T1000 (cell line): ENCODE measurements at places on chromosomes 2 and 18.

- no peak for DNase-seq
Measured at GRCh38 chr2:71361631-71362030, 30.0 kb downstream of the ZNF638 start.

DNA sequence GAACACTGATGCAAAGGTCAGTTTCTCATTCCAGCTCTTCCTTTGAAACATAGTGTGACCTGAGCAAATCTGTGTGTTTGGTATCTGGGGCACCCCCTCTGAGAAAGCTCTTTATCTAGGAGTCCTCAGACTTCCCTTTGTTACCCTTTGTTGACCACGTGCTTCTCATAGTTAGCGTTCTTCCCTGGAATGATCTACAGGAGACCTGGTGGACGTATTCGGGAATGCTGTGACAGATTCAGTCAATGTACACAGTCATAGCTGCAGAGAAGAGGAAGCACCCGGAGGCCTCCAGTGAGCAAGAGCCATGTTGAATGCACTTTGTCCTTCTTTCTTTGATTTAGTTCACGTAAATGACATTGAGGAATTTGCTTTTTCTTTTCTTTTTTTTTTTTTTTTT lies 10.7 kb upstream of the CHMP1B start:
- DNase-seq = no peak

DNA sequence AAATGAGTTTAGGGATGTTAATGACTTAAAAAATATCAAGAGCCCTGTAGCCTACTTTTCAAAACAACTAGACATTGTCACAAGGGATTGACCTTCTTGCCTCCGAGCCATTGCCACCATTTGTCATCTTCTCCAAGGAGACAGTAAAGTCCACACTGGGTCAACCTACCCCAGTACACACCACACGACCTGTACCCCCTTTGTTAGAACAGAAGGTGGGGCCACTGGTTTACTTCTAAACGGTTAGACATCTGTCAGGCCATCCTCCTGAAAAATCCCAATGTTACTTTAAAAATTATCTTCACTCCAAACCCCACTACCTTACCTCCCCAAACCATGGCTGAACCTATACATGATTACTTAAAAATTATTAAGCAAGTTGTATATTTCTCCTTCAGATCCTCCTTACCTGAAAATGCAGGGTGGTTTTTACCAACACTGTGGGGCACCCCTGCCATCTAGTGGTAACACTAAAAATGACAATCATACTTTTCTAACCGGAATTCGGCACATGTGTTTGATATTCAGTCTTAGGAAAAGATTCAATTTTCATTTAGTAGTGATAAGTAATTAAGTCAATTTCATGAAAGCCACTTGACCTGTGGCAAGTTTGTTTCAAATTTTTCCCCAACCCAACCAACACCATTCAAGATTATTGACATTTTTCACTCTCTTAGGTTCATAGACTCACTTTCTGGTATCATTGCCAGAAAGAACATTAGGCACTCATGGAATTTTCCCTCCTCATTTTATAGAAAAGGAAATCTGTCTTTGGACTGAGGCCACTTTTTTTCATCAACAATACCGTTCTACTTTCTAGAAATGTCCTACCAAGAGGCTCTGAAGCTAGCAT lies 265.3 kb upstream of the PKDCC start:
- peak; percentile 8 for DNase-seq

DNA sequence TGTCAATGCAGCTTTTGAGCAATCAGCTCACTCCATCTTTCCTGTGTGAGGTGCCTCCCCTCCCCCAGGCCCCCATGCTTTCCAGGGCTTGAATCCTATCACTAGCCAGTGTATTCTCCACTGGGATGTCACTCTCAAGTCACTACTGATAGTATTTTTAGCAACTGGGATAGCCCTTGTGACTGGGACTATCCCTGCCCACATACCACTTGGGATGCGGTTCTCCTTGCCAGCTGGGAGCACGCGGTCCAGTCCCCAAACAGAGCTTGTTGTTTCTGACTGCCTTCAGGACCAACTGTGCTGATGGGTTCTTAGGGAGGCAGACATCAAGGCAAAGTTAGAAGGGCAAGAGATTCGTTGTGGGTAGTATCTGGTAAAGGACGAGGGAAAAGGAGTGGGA lies 134.9 kb downstream of the FAM161A start:
- no peak for DNase-seq

GRCh38 chr2:25043241-25043867 lies 1.5 kb downstream of the EFR3B start:
- peak; percentile 48 for DNase-seq

GRCh38 chr2:70771446-70771845 lies 3.4 kb upstream of the ADD2 start:
- DNase-seq = no peak

GRCh38 chr18:8513249-8513648 lies 96.0 kb upstream of the RAB12 start:
- DNase-seq = no peak

DNA sequence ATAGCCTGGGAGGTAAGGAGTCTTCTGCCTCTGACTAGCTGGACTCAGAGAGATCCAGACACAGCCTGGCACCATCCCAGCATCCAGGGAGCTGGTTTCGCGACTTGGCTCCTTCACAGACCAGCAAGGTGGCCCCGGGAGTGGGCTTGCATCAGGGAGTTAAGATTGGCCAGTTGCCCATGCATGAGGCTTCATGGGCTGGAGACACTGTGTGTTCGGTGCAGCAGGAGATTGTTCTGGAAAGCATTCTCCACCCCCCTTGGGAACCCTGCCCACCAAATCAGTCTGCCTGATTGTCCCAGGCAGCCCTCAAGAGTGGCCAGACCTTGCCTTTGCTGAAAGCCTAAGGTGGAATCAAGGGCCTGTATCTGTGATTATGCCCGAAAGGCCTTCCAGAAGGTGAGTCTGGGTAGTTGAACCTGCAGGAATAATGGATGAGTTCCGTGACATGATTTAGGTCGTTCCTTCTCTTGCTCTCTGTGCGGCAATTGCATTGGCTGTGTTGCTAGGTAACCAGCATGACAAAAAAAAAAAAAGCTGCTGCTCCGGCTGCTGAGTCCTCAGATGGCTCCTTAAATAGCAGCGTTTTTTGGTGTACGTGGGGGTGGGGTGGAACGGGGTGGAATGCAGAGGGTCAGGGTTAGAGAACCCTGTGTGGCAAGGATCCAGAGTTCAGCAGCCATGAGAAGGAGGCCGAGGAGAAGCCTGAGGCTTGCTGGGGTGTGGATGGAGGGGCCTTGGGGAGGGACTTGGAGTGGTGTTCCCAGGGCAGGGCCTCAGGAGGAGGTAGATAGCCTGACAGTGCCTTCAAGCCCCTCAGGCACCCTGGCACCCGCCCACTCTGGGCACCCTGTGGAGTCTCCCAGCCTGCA lies 93.0 kb upstream of the MCFD2 start:
- no peak for DNase-seq

- DNase-seq = no peak
Measured at GRCh38 chr18:55421308-55421614, 166.7 kb downstream of the TCF4 start.

DNA sequence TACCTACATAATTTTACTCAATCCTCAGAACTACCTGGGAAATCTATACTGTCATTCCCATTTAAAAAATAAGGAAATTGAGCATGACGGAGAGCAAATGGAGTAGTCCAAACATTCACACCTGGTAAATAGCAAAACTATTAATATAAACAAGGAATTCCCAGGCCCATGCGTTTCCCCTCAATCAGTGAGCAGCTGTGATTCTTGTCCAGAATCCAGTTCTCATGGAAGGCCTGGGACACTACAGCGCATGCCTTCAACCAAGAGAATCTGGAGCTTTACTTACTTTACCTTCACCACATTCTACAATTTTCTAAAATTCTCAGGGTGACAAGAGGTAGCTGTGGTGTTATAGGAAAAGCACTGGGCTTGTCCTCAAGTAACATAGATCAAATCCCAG lies 259.0 kb downstream of the LRATD1 start:
- DNase-seq = no peak

- DNase-seq = peak; percentile 81
Measured at GRCh38 chr2:33810046-33810835, 211.1 kb upstream of the FAM98A start.

DNA sequence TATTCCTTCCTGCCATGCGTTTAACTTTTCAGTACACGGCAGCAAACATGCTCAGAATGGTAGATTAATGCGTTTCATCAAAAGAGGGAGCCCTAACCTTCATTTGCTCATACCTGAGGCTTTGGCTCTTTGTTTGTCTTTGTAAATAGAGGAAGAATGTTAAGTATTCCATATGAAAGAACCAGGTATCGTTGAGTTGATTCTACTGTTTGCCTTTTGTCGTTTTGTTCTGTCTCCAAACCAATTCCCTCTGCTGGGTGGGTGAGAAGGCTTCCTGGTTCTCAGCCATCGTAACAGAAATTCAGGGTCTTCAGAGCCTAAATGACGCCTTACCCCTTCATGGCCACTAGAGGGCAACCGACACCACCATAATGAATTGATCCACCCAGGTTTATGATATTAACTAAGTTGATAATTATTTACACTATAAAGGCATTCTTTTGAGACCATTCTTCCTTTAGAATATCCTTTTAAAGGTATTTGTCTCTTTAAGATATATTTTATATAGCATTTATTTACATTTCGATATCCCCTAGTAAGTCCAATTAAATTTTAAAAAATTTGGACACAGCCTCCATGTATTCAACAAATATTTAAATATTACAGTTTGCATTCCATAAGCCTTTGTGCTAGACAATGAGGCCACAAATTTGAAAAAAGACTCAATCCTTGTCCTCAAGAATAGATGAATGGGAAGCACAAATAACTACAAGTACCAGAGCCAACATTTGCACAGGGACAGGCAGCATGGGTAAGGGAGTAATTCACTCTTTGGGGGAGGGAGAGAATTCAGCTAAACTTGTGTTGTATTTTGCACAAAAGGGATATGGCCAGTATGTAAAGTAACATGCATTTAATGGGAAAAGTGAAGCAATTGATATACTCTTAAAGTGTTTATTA lies 48.1 kb downstream of the TIMM21 start:
- DNase-seq = no peak
